ENCODE measurements at places on chromosomes 2 and 18.

- DNase-seq, result peak; percentile 44
Observed at GRCh38 chr2:131034122-131035051, 58.9 kb downstream of the FAM168B start.

GRCh38 chr2:30339071-30339470 lies 107.7 kb downstream of the LBH start:
- no peak for DNase-seq

- no peak for DNase-seq
Observed at GRCh38 chr2:178915423-178916173, 108.4 kb upstream of the TTN start.

DNA sequence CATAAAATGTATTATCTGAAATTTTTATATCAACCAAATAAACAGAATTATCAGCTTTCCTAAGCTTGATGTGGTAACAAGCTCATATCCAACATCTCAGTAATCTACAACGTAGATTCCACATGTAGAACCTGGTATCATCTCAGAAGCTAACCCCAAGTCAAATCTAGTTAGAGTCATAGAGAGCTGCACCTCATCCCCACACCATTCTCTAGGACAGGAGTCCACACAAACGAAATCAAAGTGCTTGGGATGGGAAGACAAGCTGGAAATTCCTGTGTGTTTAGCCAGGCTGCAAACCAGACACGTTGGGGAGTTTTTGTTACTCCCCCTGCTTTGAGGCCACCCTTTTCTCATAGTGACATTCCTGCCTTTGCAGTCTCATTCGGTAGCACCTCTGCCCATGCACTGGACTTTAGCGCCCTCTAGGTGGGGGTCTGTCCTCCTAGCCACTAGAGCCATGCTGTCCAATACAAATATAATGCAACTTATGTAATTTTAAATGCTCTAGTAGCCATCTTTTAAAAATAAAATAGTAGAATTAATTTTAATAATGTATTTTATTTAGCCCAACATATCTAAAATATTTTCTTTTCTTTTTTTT lies 28.1 kb upstream of the SATB2 start:
- DNase-seq, result peak; percentile 51

Measured in NCI-H345 (cell line).